Nephron progenitor cell (in vitro differentiated cells): ENCODE measurements at places on chromosomes 5 and 9.

GRCh38 chr5:54577937-54578653 lies 60.5 kb downstream of the SNX18 start:
- DNase-seq, result no peak

- DNase-seq, result no peak
Measured at GRCh38 chr5:141413540-141414069, 818 bp downstream of the PCDHGA10 start.

DNA sequence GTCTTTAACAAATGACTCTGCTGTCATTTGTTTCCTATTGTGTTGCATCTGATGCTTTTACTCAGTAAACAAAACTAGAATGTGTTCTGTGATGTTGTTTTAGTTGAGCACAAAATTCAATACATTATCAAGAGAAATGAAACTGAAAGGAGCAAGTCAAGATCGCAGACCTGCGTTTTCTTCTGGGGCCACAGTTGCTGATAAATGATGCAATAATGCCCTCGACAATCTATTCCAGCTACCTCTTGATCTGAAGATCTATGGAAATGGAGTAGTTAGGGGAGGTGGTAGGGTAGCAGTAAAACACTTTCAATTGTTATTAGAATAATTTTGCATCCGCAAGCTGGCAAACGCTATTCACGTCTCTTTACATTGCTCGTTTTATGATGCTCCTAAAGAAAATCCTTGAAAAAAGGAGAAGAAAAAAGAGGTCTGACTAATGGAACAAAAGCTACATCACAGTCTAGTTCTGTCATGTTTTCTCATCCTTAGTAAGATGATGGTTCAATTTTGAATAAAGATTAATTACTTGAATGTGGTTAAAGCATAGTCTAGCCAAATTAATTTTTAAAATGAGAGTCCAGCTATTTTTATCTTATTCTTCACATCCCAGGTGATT lies 1.6 kb downstream of the ZNF366 start:
- DNase-seq, result no peak

GRCh38 chr5:73266176-73266738 lies 93.3 kb downstream of the TMEM174 start:
- DNase-seq, result no peak

GRCh38 chr9:125537442-125538091 lies 169.4 kb downstream of the MAPKAP1 start:
- no peak for DNase-seq

- no peak for DNase-seq
Measured at GRCh38 chr9:77521091-77521490, 127.0 kb downstream of the GNA14 start.

DNA sequence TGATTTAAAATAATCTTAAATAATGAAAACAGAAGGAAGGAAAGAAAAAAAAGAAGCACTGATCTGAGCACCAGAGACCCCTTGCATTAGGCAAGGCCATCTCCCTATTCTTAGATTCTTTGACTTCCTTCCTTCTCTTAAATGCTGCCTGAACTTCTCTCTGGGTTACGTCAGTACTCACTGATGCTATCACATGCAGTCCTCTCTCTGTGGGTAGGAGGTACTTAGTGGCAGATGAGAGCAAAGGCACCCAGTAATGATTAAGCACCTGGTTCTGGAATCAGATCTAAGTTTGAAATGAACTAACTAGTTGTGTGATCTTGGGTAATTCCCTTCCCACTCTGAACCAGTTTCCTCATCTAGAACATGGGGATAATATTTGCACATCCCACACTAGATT lies 110.3 kb upstream of the TBC1D2 start:
- DNase-seq, result no peak

- DNase-seq, result no peak
Measured at GRCh38 chr5:1564824-1565736, 41.3 kb upstream of the LPCAT1 start.

- DNase-seq, result no peak
Measured at GRCh38 chr9:15300218-15300617, 6.8 kb downstream of the TTC39B start.

DNA sequence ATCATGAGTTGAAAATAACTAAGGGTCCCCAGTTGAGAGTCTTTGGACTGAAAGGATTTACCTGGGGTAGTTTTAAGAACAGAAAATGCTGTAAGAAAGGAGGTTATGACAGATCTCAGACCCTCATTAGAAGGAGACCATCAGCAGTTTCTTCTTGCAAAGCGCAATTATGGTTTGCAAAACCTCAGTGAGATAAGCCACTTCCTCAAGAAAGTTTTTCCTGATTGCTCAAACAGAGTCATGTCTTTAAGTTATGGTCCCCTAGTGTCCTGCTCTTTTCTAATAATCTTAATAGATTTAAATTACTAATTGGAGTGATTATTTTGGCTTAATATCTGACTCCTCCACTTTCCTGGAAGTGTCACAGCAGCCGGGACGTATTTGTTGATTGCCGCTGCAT lies 293.2 kb upstream of the KLF4 start:
- no peak for DNase-seq

GRCh38 chr5:148827723-148828122 lies 1.3 kb downstream of the ADRB2 start:
- DNase-seq, result no peak

GRCh38 chr5:154406231-154406630 lies 39.6 kb upstream of the SAP30L start:
- no peak for DNase-seq

- no peak for DNase-seq
Measured at GRCh38 chr9:124370896-124371582, 44.2 kb downstream of the PSMB7 start.

- no peak for DNase-seq
Measured at GRCh38 chr5:72394688-72395087, 74.5 kb downstream of the PTCD2 start.

GRCh38 chr9:94135222-94135621 lies 51.0 kb downstream of the PTPDC1 start:
- no peak for DNase-seq

- no peak for DNase-seq
Measured at GRCh38 chr5:471750-472058, 28.7 kb downstream of the EXOC3 start.

DNA sequence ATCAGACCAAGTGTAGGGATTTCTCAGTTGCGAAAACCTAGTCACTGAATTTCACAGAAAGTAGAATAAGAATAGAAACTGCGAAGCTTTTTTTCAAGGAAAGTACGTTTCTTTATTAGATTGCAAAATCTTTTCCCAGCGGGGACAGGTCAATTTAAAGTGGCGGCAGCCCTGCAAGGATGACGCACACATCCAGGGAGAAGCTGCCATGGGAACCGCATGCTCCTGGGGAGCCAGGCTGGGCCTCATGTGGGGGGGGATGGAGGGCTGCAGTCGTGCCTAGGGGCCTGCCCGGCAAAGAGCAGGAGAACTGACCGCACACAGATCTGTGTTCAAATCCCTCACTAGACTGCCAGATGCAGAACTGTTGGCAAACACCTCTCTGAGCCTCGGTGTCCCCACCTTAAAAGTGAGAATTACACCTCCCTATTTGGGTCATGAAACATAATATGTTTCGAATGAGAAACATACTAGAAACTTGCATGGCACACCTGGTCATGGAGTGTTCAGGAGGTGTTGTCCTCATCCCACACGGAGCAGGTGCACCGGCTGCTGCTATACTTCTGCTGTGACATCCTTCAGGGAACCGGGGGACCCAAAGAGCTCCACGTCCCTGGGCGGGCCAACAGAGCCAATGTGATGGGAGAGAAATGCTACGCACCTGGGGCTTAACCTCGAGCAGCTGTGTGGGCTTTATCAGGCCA lies 127.8 kb upstream of the PHYKPL start:
- no peak for DNase-seq

- no peak for DNase-seq
Measured at GRCh38 chr5:83551821-83552220, 80.3 kb downstream of the VCAN start.

DNA sequence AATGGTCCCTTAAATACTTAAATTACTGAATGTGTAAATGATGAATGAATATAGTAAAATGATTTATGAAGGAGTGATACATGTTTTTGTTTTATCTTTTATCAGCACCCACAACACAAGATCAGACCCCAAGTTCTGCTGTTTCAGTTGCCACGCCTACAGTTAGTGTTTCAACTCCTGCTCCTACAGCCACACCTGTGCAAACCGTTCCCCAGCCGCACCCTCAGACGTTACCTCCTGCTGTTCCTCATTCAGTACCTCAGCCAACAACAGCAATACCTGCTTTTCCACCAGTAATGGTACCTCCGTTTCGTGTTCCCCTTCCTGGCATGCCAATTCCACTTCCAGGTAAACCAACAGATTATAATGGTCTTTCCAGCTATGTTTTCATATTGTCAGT lies 16.3 kb downstream of the TCERG1 start:
- DNase-seq, result no peak

DNA sequence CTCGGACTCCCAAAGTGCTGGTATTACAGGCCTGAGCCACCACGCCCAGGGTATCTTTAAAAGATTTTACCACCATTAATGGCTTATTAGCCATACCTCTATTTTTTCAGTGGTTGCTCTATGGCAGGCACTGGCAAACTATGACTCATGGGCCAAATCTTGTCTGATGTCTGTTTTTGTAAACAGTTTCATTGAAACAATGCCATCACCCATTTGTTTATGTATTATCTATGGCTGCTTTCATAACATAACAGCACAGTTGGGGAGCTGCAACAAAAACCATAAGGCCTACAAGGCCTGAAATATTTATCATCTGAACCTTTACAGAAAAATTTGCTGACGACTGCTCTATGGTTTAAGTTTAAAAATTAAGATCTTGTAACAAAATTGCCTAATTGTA lies 66.8 kb downstream of the SLC38A9 start:
- no peak for DNase-seq

GRCh38 chr5:142811866-142812557 lies 41.8 kb downstream of the ARHGAP26 start:
- DNase-seq, result no peak

DNA sequence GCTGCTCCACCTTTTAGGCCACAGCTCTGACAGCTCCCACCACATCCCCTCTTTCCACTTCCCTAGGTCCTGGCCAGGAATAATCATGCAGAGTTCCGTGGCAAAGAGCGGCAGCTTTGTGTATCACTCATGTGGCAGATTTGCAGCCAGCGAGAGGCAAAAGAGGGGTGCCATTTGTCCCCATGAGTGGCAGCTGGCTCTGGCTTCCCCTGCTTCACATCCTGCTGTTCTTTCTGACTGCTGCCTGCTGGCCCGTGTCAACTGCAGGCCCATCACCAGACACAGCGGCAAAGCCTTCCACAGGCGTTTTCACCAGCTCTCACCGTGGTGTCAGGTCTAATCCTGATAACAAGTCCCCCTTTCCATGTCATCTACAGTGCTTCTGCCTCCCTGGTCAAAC lies 430.6 kb upstream of the DAP start:
- DNase-seq, result no peak

DNA sequence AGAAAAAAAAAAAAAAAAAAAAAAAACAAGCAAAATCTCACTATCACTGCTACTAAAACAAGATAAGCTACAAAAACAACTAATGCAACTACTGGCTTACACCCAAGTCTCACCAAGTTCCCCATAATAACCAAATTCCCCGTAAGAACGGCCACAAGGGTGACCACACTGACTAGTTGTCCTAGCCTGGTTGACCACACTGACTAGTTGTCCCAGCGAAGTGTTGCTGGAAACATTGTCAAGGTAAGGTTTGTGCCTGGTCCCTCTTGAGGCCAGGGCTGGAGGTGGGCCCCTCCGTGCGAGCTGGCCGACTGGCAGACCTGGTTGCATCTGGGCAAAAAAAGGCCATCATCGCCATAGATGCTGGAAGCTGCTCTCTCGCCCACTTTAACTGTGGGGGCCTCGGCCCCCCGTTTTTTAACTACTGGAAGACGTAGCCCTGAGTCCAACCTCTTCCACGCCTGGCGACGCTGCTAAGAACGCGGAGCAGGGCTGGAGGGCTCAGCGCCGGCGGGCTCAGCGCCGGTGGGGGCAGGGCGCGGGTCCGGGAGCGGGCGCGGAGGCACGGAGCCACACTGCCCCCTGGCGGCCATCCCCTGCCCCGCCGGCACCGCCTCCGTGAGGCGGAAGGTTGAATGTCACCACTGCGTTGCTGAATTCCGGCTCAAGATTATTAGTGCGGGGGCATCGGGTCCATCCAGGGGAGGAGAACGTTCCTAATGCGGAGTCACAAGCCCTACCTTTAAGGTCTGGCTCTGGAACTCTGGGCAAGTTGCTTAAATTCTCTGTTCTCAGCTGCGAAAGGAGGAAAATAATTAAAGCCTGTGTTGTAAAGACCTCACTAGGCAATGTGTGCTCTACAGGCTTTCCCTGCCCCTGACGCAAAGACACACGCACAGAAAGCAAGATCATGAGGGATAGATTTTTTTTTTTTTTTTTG lies 84.0 kb downstream of the HSD17B3 start:
- peak; percentile 94 for DNase-seq

DNA sequence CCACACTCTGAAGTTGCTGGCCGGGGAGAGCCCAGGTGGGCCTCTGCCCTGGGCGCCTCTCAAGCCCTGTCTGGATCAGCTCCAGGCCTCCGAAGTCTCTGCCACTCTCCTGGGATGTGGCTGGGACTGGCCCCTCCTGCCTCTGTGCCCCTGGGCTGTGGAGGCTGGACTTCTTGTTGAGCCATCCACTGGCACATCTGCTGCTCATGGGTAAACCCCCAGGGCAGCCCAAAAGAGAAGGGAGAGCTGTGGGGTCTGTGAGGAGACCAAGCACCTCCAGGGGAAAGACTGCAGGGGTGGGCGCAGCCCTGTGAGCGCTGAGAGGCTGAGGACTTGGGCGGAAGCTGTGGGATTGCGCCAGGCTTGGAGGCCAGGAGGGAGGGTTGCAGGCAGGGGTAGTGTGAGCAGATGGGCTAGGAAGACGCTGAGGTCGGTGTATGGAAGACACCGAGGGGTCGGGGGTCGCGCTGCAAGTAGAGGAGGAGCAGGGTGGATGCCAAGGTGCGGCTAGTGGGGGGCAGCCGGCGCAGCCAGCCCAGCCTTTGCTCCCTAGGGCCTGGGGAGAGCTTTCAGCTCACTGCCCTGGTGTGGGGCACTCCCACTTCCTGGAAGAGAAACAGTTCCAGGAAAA lies 118.1 kb downstream of the WNK2 start:
- DNase-seq, result no peak

- no peak for DNase-seq
Measured at GRCh38 chr5:167802755-167803431, 488.6 kb upstream of the WWC1 start.

GRCh38 chr5:92402956-92403702 lies 1020.0 kb upstream of the ARRDC3 start:
- no peak for DNase-seq

- no peak for DNase-seq
Measured at GRCh38 chr5:6830643-6831239, 117.5 kb downstream of the TENT4A start.
